Activated CD4-positive, alpha-beta T cell treated with anti-CD3 and anti-CD28 coated beads for 36 hours (primary cell): ENCODE measurements at places on chromosomes 1 and 21. TPM values are rescaled to one million over a fixed set of nuclear protein-coding genes. Genes with fewer than 3 reads are reported as not detected.

The SPATA17 gene
- total RNA-seq, result not detected

DNA sequence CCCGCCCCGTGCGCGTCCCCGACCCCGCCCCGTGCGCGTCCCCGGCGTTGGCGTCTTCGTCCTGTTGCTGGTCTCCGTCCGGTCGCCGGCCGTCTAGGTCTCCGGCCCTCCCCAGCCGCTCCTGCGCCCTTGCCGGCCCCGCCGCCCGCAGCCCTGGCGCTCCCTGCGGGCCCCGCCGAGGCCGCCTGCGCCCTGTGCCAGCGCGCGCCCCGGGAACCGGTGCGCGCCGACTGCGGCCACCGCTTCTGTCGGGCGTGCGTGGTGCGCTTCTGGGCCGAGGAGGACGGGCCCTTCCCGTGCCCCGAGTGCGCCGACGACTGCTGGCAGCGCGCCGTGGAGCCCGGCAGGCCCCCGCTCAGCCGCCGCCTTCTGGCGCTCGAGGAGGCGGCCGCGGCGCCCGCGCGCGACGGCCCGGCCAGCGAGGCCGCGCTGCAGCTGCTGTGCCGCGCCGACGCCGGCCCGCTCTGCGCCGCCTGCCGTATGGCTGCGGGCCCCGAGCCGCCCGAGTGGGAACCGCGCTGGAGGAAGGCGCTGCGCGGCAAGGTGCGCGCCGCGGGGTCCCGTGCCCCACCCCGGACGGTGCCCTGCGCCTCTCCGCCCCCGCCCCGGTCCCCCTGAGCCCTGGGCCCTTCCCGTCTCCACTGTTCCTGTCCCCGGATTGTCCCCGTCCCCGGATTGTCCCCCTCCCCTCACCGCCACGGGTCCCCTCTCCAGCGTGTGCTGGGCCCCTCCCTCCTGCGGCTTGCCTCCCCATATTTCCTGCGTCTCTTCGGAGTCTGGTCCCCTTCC lies at the start of gene RNF187:
TSS of gene RNF187 (plus strand) at position 47 of the 789 bp plus-strand sequence.
- peak; percentile 63 for DNase-seq
- peak within 1 kb of the TSS; percentile 99 for H3K27ac ChIP-seq
- H3K4me1 ChIP-seq, result peaks cover 37% of the 10 kb centered on the region
- peaks cover 34% of the 10 kb centered on the region for H3K36me3 ChIP-seq

GRCh38 chr1:76833151-76833550 lies 34.1 kb upstream of the ST6GALNAC5 start:
- peaks cover 8% of the 10 kb centered on the region for H3K27me3 ChIP-seq
- H3K4me3 ChIP-seq, result no peak overlapping the region
- H3K36me3 ChIP-seq, result no peaks in the 10 kb centered on the region

DNA sequence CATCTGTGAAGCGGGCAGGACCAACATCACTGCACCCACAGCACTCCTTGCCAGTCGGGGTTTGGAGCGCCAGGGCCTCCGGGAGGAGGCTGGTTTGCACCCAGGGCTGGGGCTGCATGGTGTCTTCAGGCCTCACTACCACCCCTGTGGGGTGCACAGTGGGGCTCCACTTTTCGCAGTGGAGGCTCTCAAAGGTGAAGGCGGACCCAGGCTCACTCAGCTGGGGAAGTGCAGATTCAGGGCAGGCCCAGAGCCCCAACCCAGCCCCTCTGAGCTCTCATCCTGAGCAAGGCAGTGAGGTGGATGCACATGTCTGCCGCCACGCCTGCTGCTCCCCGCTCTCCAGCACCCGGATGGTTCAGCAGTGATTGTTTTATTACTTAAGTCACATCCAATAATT lies 125.8 kb downstream of the PTPRU start:
- H3K4me1 ChIP-seq, result no peaks in the 10 kb centered on the region
- no peak overlapping the region for H3K27ac ChIP-seq
- no peaks in the 10 kb centered on the region for H3K36me3 ChIP-seq
- peaks cover 13% of the 10 kb centered on the region for H3K27me3 ChIP-seq

The KRTAP21-2 gene
- not detected for total RNA-seq

The DYNLT4 gene
- 0.32 TPM for total RNA-seq

GRCh38 chr1:47179988-47180563 lies 9.8 kb downstream of the PDZK1IP1 start:
- peaks cover 20% of the 10 kb centered on the region for H3K27me3 ChIP-seq
- H3K4me3 ChIP-seq, result no peak overlapping the region
- H3K36me3 ChIP-seq, result no peaks in the 10 kb centered on the region
- peaks cover 8% of the 10 kb centered on the region for H3K4me1 ChIP-seq
- no peak for DNase-seq
